Right ventricle myocardium superior (tissue), 1 donor: ENCODE measurements at places on chromosomes 11 and 22.

DNA sequence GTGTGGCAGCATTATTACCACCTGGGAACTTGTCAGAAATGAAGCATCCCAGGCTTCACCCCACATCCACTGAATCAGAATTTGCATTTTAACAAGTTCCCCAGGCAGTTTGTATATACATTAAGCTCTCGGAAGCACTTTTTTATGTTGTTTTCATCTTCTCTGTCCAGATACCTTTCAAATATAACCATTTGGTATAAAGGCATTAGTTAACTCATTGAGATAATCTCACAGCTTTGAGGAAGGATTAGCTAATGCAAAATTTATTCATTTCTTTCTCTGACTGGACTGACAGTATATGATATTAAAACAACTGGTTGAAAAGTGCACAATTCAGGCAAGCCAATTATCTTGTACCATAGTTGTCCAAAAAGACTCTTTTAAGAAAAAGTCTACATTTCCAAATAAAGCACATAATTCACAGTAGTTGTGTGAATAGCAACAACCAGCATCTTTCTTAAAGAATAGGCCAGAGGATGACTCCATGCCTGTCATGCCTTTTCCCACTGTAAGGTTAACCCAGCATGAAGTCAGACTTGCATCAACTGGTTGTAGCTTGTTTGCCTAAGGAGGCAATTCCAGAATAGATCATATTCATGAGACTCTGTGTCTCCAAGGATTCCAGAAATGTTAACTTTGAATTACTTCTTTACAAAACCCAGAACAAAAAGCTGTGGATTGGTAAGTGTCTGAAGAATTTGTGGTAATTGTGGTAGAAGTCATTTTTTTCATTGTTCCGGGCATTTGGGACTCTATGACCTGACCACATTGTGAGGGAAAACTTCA is 254.3 kb upstream of the SESN3 start:
- no peak for DNase-seq

DNA sequence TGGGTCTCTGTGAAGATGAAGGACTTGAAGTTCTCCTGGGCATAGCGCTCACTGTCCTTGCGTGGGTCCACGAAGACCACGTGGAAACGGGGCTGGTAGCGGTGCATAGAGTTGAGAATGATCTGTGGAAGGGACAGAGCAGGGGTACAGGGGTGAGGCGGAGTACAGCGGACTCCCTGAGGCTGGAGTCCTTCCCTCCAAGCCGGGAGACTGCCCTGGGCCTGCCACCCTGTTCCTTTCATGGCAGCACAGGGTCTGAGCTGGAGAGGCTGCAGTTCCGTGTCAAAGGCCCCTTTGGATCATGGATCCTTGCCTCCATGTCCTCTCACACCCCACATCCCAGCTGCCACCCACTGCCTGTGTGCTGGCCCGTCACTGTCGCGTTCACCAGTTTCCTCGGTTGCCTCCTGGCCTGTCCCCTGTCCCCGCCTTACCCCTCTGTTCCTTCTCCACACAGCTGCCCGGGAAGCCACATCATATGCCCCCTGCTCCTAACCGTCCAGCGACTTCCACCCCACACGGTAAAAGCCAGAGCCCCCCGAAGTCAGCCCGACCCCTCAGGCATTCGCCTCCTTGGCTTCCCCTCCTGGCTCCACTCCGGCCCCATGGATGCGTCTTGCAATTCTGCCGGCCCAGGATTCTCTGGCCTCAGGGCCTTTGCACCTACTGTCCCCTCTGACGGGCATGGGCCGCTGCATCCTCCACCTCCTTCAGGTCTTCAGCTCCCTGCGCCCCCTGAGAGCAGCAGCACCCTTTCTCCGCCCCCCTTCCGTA is 3.4 kb upstream of the NUDT8 start:
- no peak for DNase-seq

DNA sequence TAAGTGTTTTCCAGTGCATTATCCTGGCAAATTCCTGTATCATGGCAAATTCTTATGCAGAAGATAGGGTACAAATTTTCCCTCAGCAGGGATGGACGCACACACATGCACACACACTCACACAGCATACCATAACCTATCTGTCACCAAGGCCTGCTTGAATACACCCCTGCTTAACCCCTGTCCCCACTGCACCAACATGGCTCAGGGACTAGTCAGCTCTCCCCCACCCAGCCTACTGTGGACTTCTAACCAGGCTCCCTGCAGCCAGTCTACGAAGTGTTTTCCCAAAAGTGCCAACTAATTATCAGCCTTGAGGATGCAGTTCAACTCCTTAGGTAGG is 63.1 kb downstream of the RAB30 start:
- DNase-seq: no peak

GRCh38 chr11:75028321-75028720 is 39.6 kb downstream of the NEU3 start:
- no peak for DNase-seq

DNA sequence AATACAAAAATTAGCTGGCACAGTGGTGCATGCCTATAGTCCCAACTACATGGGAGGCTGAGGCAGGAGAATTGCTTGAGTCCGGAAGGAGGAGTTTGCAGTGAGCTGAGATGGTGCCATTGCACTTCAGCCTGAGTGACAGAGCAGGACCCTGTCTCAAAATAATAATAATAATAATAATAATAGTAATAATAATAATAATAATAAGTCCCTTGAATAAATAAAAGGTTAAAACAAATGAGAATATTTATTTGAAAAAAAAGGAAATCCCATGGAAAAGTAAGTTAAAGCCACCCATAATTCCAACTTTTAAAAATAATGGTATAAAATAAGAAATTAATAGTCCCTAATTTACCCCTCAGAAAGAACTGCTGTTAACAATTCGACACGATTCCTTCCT is 10.0 kb upstream of the NAV2 start:
- no peak for DNase-seq

DNA sequence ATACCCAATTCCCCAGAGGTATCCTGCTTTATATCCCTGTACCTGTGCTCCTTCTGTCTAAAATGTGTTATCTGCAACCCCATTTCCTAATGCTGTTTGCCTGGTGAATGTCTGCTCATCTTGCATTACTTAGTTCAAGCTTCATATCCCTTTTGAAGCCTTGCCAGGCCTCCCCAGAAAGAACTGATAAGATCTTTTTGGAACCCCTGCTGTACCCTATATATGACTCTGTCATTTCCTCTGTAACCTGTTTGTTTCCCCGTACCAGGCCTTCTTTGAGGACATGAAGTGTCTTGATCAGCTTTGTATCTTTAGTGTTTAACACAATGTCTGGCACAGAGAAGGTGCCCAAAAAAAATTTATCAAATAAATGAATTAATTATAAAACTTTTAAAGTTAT is 77.6 kb downstream of the LIF start:
- no peak for DNase-seq

DNA sequence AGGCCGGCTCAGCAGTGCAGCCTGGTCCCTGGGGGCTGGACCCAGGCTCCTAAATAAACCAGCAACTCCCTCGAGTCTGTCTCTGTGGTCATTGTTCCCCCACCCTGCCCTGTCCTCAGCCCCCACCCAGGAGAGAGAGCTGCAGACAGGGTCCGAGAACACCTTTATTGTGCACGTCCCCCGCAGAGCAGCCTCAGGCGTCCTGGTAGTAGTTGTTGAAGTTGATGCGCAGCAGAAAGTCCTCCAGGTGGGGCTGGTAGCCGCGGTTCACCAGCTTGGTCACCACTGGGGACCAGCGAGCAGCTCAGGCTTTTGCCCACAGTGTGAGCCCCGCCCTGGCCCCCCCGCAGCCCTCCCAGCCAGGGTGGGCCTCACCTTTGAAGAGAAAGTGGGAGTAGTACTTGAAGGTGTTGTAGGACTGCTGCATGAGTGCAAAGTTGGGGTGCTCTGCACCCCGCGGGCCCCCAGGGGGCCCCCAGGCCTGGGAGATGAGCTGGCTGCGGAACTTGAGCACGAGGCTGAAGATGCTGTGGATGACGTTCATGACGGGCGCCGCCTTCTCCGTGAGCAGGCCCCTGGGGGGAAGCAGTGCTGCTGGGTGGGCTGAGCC is 16.8 kb downstream of the SELENOO start:
- DNase-seq: no peak

GRCh38 chr11:10023212-10023611 is 270.8 kb downstream of the SBF2 start:
- DNase-seq: no peak
